ENCODE measurements at places on chromosomes 7 and 10. TPM values are rescaled to one million over a fixed set of nuclear protein-coding genes. Genes with fewer than 3 reads are reported as not detected.

Gene CALHM3
- total RNA-seq = not detected

DNA sequence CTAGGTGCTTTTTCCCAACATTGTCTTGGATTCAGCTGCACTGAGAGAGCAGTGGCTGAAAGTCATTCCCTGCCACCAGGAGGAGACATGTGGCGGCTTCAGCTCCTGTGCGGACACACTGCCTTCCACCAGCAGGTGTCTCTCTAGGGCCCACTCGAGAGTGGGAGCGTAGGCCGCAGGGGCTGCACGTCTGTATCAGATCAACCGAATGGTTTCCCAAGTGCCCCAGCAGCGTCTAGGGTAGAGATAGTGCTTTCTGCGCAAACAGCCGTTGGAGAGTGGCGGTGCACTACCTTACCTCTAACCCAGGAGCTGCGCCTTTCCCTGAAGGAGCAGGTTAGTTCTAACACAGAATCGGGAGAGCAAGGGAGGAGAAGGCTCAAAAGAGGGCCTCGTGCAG lies 31.7 kb downstream of the PAPOLB start:
- no peaks in the 10 kb centered on the region for H3K4me1 ChIP-seq
- no peak for DNase-seq
- no peaks in the 10 kb centered on the region for H3K27me3 ChIP-seq
- no peak overlapping the region for H3K27ac ChIP-seq

Gene FAM171A1
- 5.4 TPM for total RNA-seq

DNA sequence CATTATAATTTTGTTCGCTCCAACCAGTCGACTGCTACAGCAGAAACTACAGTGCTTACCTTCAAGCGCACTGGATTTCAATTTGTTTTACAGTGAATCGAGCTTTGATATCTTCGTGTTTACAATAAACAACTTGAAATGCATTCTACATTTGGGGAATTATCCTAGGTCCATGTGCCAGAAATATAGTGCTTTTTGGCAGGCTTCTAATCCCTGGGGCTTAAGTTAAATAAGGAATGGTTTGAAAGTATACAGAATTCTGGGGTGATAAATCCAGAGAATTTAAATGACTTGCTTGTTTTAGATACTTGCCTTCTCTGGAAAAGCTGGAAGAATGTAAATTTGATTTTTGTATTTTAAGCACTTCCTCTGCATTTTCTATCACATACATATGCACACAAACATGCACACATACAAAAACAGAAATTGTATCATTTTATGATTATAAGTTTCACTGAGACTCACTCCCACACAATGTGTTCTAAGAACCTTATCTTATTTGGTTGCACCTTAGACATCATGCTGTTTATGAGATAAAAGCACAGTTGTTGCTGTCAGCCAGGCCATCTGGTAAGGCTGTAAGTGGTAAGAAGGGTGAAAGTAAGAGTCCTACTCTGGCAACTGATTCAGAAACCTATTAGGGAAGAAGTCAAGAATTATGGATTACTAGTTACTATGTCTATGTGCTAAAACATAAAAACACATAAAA lies 347.2 kb upstream of the KCND2 start:
- H3K4me3 ChIP-seq = no peak overlapping the region
- H3K27ac ChIP-seq = no peak overlapping the region
- no peaks in the 10 kb centered on the region for H3K4me1 ChIP-seq

Gene GIMAP5
- total RNA-seq = 29.4 TPM

Gene KIAA1549
- 0.87 TPM for total RNA-seq

Gene FAM13C
- total RNA-seq = 125 TPM

Gene RBP4
- total RNA-seq = 16.2 TPM
